C1 segment of cervical spinal cord (tissue), 14 donors: ENCODE measurements at places on chromosomes 5 and 9.

- no peak for DNase-seq
Measured at GRCh38 chr9:12737871-12738270, 36.9 kb upstream of the LURAP1L start.

GRCh38 chr5:1634337-1634661 lies 110.5 kb upstream of the LPCAT1 start:
- DNase-seq, result no peak

DNA sequence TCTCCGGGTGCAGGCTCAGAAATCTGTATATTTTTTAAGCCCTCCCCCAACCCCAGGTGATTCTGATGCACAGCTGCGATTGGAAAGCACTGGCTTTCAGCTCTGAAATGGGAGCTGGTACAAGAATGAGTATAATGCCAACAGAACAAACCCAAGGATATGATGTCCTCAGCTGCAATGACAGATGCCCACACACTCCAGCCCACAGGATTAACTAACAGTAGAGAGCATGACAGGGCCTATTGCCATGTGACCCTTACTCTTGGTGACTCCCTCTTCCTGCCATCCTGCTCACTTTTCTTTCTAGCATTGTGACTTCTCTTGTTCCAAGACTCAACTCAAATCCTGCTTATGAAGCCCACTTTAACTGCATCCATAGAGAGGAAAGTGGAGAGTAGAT lies 174.5 kb downstream of the FGF18 start:
- DNase-seq, result no peak

DNA sequence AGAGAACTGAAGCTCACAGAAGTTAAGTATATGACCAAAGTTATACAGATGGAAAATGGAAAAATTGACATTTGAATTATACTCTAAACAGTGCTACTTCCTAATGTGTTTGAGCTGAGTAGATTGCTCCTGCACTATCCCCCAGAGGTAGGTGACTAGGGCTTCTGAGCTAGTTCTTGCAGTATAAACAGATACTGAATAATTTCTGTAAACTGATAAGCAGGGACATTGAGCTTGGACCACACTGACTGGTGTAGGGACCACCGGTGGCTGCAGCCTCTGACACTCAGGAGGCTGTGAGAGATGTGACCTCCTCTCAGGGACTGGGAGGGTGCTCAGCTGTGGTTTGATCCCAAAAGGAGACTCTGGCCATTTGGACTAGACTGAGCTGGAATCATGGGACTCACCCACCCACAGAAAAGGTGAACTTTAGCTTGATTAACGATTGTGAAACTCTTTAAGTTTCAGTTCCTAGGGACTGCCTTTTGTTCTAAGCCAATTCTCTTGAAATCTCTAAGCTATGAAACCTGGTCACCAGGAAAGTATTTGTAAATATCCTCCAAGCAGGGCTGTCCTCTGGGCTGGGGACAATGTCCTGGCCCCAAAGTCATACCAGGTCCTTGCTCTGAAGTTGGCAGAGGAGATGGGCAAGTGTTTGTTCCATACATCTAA lies 291.5 kb downstream of the SEC61B start:
- no peak for DNase-seq

DNA sequence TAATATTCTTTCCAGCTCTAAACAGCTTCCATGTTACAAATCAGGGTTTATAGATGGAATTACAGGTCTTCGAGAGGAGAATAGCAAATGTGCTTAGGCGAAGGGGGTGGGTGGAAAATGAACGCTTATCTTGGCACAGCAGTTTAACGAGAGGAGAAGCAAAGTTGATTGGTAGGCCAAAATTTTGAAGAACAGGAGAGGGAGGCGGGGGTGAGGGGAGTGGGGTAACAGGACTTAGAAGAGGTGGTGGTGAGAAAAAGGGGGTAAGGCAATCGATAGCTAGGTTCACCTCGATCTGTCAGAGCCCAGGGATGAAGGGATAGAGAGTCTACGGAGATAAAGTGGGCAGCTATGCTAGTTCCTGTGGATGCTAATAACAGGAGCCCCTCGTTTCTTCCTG lies 764 bp downstream of the ANKRA2 start:
- no peak for DNase-seq

DNA sequence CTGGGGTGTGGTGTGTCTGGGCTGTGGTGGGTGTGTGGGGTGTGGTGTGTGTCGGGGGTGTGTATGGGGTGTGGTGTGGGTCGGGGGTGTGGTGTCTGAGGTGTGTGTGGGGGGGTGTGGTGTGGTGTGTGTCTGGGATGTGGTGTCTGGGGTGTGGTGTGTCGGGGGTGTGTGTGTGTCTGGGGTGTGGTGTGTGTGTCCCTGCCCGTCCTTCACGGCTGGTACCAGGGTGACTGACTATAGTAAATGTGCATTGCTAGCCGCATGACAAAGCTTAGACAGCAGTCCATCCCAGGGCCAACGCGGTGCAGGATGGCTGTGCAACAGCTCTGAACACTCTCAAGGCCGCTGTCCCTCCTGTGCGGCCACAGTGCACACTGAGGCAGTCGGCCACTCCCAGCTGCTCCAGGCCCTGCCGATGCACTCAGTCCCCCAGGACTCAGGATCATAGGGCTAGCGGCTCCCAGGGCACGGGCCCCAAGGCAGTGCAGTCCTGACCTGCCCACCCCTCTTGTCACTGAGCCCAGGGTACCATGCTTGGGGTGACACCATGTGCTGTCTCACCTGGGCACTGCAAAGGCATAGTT lies 54.0 kb downstream of the SECISBP2 start:
- DNase-seq, result no peak

GRCh38 chr5:149015561-149015960 lies 47.3 kb downstream of the SH3TC2 start:
- no peak for DNase-seq

GRCh38 chr5:15555176-15555575 lies 55.2 kb downstream of the FBXL7 start:
- no peak for DNase-seq

DNA sequence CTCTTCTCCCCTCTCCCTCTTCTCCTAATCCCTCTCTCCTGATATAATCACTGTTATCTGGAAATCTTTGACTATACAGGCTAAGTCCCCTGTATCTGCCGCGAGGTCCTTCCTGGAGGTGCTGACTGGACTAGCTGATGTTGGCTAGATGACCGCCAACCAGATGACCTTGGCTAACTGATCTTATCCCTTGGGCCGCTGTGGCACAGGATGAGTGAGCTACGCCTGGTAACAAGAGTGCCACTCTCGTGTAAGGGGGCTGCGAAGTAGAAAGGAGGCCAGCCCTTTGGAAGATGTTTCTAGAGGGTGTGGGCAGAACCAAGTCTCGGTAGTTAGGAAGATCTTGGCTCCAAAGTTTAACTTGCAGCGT lies 345 bp upstream of the PRRC1 start:
- DNase-seq, result no peak

- DNase-seq, result no peak
Measured at GRCh38 chr5:174675110-174675509, 49.3 kb upstream of the MSX2 start.

DNA sequence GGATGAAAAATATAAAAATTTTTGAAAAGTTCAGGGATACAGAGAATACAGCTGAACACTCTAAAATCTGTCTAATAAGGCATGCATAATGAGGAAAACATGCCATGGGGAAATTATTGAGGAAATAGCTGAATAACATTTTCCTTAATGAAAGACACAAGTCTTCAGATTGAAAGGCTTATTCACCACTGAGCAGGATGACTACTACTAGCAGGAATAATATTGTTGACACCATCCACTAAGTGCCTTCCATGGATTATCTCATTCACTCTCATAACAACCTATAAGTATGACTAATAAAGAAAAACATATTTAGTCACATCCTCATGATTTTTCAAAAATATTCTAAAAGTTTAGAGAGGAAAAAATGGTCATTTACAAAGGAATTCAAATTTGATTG lies 96.7 kb upstream of the FER start:
- DNase-seq, result no peak

GRCh38 chr5:142945845-142946244 lies 175.7 kb downstream of the ARHGAP26 start:
- DNase-seq, result no peak

- DNase-seq, result no peak
Measured at GRCh38 chr5:110549301-110549700, 177.2 kb downstream of the TMEM232 start.

DNA sequence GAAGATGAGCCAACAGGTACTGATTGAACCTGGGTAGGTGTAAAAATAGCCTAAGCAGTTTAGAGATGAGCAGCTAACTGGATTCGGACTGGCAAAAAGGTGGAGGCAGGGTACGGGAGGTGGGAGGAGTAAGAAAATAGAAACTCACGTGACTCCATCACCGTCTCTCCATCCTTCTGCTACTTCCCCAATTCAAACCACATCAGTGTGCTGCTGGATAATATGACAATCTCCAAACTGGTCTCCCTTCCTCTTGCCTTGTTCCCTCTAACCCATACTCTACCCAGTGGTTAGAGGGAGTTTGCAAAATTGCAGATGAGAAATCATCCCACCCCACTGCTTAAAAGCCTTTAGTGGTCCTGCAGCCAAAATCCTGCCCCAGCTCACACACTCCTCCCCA lies 42.7 kb downstream of the RIGI start:
- DNase-seq, result no peak

GRCh38 chr9:14423815-14424261 lies 109.9 kb upstream of the NFIB start:
- DNase-seq, result no peak

GRCh38 chr5:114544561-114544960 lies 182.7 kb downstream of the KCNN2 start:
- DNase-seq, result no peak

GRCh38 chr9:34169125-34169524 lies 9.7 kb upstream of the UBAP1 start:
- DNase-seq, result no peak

DNA sequence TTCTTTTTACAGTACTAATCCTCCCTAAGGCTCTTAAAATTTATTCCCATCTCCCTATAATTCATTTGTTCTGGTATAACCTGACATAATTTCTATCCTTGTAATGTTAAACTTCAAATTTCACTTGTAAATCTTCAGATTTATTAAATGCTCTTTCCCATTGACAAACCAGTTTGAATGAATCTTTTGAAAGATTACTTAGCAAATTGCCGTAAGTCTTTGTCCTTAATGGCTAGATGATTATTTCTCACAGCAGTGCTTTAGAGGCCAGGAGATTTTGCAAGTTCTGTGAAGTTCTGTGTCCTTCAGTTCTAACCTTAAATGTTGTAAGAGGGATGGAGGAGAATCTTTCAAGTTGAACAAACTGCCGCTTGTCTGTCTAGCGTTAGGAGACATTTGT lies 4.2 kb downstream of the SLC44A1 start:
- DNase-seq, result no peak

DNA sequence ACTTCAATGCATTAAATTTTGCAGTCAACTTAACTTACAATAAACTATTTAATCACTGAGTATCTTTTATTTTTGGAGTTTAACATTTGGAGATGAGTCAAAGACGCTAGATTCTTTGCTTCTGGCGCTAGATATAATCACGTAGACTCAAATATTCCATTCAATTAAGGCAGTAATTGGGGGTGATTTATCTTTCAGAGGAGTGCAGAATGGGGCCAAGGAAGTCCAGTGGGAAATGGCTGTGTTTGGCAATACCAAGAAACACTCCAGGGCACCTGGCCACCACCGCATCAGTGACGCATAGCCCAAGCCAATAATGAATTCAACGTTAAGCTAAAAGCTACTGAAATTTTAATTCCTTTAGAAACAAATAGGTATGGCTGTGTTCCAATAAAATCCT lies 81.2 kb downstream of the PHAX start:
- no peak for DNase-seq

- DNase-seq, result no peak
Measured at GRCh38 chr9:37283730-37284325, 138.7 kb upstream of the GRHPR start.

DNA sequence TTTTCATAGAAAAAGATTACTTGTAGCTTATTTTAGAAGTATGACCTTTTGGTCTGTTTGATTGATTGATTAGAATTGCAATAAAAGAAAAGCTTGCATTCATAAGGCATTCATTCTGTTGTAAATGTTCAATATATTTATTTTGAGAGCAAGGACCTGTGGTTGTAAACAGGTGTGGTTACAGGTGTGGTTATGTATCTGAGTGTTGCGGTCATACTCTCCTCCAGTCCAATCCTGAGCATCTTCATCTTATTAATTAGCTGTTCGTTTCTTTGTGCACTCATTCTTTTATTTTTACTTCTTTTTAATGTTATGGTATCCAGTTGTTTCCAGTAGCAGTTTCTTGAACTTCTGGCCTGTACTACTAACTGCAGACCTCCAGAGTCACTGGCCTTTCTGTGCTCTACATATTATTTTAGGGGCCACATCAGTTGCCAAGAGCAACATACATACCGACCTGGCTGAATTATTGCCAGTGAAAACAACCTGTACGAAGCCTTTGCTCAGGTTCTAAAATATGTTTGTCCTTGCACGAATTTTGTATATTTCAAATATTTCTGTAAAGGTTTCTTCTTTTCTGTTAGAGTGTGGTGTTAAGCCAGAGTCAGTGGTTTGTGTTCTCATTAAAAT lies 128.7 kb downstream of the CDC42SE2 start:
- no peak for DNase-seq

DNA sequence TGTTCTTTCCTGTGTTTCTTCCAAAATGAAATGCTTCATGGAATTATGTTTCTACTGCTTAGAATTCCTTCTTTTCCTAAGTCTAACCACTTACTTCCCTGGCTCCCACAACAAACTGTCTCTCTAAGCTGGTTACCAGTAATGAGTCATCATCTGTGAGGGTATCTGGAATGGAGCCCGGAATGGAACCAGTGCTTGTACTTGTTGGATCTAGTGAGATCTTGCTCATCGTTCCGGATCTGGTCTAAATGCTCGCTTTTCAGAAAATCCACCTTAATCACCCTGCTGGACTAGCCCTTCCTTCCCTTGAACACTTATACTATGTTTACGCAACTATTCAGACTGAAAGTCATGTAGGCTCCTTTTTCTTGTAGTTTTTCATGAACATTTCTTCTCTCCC lies 184.8 kb downstream of the PBX3 start:
- DNase-seq, result no peak

DNA sequence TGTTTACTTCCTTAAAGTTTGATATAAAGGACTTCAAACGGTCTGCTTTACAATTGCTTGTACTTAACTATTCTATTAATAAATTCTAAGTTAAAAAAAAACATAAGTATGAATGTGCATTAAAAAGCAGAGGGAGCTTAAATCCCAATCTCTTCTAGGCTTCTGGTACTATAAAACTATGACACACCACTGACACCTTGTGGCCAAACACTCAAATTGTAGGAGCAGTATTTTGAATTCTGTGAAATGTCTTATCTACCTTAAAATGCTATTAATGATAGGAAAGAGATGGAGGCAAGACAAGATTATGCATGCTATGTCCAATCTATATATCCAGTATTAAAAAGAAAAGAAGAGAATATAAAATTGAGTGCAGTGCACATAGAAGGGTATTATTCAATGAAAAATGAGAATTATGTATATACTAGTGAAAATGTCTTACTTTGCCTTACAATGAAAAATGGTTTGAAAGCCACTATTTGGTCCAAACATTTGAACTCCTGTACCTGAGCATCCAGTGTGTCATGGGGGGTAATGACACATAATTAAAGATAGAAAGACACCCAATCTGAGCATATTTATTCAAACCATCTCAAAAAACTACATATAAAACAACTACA lies 87.6 kb downstream of the ERP44 start:
- DNase-seq, result no peak

GRCh38 chr5:33650911-33651310 lies 210.1 kb downstream of the TARS1 start:
- DNase-seq, result no peak
